ENCODE measurements at places on chromosomes 7 and 10.

GRCh38 chr7:156892081-156892800 lies 742 bp downstream of the LMBR1 start:
- peak; percentile 20 for DNase-seq

DNA sequence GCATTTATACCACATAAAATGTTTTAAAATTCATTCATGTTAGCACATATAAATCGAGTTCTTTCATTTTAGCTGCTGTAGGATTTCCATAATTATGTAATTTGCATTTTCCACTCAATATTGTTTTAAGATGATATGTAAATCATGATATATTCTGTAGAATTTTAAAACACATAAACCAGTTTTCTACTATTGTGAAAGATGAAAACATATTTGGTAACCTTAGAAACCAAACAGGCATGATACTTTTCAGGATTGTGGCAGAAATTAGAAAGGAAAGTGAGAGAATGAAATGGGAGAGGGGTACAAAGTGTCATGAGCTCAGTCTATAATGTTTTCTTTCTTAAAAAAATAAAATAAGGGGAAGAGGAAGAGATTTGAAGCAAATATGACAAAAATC lies 269.3 kb downstream of the PPP1R3A start:
- no peak for DNase-seq

DNA sequence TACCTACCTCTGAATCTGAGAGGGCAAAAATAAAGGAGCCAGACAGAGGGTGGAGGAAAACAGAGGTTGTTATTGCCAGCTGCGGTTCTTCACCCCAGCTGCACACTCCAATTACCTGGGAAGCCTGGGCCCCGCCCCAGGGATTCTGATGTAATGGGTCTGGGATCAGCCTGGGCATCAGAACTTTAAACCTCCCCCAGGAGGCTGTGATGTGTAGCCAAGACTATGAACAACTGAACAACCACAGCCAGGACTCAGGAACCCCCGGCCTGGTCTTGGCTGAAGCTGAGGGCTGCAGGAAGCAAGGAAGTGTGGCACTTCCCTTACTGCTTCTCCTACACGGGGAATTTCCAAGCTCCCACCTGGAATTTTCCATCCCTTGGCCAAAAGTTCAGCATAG lies 89.3 kb downstream of the HIP1 start:
- no peak for DNase-seq

GRCh38 chr10:18551473-18551872 lies 99.9 kb downstream of the NSUN6 start:
- no peak for DNase-seq

DNA sequence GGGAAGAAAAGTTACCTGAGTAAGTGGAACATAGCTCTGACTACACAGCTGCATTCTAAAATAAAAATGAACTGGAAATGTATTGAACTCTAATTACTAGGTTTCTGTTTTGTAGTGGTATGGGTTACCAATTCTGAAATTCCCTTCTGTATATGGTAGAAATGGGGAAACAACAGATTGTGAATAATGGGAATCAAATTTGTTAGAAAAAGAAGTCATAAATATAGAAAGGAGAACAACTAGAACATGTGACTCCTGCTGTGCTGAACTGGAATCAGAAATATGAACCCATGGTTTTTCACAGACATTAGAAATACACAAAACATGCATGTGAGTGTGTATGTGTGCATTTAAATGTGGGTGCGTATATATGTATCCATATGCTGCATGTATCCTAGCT lies 27.0 kb downstream of the MCMBP start:
- no peak for DNase-seq

DNA sequence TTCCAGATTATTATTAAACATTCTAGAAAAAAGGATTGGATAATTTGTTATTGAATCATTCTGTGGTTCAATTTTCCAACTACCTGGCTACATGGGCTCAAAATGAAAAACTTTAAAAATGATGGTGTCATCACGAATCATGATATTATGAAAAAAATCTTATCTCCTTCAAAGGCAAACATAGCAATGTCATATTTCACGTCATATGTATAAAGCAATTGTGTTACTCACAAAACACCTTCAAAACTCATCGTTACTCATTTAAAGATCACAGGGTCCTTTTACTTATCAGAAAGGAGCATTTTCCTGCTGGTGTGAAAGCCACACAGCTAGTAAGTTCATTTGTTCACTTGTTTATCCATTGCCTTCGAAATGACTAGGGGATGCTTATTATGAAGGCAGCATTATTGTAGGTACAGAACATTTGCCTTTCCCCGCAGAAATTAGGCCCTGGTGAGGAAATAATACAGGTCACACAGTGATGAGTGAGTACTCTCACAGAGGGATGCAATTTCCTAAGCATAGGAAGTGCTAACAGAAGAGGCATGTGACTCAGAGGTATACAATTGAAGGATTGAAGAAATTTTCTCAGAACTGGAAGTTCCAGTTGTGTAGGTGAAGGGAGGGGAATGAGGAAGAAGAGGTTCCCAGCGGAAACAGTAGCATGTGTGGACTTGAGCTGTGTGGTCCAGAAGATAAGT lies 478.7 kb downstream of the INHBA start:
- peak; percentile 32 for DNase-seq

DNA sequence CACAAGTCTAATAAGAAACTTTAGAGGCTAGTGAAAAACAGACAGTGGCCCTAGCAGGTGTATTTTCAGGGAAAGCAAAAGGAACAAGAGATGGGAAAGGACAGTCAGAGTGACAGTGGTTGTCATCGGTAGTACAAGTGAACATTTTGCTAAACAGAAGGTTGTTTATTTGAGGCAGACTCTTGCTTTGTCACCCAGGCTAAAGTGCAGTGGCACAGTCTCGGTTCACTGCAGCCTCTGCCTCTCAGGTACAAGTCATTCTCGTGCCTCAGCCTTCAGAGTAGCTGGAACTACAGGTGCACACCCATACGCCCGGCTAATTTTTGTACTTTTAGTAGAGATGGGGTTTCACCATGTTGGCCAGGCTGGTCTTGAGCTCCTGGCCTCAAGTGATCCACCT lies 195.8 kb downstream of the RELN start:
- no peak for DNase-seq

DNA sequence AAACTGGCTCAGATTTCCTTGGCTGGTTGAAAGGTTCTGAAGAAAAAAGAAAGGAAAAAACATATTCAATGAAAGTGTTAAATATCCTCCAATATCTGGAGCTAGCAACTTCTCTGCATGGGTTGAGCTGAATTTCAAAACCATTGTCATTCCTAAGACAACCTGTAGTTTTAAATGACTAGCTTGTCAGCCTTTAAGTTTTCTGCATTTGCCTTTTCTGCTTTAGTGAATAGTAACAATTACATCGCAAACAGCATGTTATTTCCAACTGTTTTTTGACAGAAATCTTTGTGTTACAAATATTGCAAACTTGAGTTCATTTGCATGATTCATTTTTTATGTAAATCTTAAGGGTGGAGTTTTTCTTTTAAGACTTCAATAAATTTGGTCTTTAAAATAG lies 852.3 kb upstream of the CELF2 start:
- DNase-seq: no peak

DNA sequence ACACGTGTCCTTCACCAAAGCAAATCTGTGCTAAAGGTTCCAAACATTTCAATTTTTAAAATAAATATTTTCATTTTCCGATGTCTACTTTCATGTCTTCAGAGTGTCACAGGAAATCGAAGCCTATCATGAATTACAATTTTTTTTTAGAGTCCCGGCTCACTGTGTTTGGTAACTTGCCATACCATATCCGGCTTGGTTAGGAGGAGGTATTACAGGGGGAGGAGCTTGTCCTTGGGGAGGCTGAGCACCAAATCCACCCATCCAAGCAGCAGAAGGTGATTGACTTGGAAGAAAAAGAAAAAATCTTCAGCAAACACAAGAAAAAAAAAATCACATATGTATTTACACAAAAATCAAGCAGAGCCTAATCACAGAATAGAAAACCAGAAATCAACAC lies 21.3 kb downstream of the TIAL1 start:
- no peak for DNase-seq

DNA sequence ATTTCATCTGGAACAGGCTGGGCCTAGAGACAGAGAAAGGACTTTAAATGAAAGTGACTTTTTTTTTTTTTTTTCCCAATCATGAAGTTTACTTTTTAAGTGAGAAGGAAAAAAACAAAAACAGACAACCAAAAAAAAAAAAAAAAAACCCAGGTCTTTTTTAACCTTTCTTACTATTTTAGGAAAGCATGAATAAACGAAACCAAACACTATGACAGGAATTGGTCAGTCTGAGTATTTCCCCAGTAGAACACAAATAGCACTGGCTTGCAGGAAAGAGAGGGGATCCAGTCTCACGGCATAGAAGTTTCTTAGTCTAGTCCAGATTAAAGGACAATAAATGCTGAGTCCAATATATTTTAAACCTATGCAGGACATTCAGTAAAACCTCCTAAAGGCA lies 180.5 kb upstream of the CCDC6 start:
- no peak for DNase-seq

- DNase-seq: peak; percentile 61
Observed at GRCh38 chr10:87546971-87547413, 42.3 kb downstream of the MINPP1 start.

DNA sequence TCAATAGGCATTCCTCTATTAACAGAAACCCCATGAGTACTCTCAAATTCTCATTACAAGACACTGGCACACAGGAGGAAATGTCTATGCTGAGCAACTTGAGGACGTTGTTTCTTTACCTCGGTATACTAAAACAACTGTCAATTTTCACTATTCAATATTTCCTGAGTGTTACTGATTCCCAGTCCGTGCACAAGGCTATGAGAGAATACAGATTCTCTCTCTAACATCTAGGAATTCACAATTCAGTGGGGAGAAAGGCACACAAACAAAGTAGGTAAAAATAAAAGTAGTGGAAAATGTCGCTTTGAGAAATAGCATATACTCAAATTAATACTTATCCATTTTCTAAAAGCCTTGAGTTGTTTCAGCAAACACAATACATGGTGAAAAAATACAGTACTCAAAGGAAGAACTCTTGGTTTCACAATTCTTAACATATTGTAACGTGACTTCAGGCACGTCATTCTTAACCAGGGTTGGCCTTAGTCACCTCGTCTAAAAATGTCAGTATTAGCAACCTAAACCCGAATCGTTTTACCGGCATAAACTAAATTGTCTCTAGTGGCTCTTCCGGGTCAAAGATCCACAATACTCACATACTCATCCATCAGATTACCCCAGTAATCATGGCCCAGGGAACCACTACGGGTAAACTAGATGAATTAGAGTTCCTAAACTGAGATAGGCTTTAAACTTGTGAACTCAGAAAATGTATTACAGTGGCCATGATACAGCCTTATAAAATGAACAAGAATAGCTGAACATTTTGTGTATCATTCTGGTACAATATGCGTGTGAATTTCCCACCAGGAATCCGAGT lies 1.5 kb downstream of the IPMK start:
- DNase-seq: peak; percentile 90

GRCh38 chr10:85570871-85571270 lies 795.7 kb downstream of the GRID1 start:
- DNase-seq: no peak

GRCh38 chr7:66576646-66577045 lies 52.0 kb upstream of the KCTD7 start:
- no peak for DNase-seq

DNA sequence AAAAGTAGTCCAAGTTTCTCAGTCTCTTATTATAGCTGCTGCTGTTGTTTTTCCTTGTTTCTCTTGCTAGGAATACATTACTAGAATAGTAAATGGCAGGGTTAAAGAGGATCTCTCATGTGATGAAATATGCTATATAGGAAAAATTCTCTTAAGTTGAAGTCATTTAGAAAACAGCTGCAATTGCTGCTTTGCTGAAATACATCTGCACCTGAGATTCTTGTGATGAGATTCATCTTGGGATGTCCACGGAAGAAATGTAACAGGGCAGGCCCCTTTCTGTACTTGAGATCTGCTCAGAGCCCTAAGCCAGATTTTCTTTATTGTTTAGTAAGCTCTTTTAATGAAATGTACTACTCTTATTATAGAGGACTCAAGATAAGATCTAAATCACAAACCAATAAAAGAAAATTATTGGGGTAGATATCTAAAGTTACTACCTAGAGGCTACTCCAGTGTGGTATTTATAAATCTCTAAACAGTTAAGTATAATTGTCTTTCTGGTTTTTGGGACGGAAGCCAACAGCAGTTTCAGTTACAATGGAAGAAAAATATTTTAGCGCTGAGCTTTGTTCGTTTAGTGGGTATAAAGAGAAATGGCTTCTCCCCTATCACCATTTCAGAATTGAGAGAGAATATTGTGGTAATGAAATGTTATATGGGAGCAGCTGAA lies 701.5 kb downstream of the KCNMA1 start:
- no peak for DNase-seq

GRCh38 chr10:118209215-118209614 lies 132.9 kb downstream of the FAM204A start:
- DNase-seq: no peak

- DNase-seq: no peak
Observed at GRCh38 chr10:123287594-123288247, 133.5 kb downstream of the BUB3 start.

DNA sequence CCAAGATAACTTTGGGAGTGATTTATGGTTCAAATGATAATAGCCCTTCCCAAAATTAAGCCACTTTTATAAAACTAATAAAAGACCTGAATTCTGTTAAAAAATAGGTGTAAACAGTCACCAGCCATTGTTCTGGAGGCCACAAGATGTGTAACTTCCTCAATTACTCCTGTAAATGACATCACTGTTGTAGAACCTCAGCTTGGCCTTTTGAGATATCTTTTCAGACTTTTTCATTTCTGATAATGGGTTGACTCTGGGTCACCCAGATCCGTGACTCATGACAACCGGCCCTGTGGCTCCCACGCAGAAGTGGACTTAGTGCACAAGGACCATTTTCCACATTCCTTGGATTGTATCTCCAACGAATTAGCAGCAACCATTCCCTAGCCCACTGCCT lies 106.6 kb downstream of the DKK1 start:
- no peak for DNase-seq

DNA sequence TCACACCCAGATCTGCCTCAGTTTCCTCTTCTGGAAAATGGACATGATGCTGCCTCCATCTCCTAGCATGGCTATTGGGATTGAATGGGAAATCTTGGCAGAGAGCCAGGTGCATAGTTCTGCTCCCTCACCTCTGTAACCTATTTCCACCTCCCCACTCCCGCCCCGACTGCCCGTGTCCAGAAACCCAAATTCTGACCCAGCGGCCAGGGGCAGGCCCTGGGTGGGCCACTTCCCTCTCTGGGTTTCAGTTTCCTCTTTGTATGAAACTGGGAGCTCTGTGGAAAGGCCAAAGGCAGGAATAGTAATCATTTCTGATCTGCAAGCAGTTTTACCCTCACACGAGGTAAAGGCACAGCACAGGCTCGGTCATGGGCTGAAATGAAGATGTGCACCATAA lies 74.1 kb upstream of the DUSP5 start:
- DNase-seq: no peak

GRCh38 chr7:105880571-105881330 lies 4.4 kb upstream of the ATXN7L1 start:
- no peak for DNase-seq

GRCh38 chr10:114329634-114330365 lies 74.5 kb downstream of the AFAP1L2 start:
- no peak for DNase-seq

DNA sequence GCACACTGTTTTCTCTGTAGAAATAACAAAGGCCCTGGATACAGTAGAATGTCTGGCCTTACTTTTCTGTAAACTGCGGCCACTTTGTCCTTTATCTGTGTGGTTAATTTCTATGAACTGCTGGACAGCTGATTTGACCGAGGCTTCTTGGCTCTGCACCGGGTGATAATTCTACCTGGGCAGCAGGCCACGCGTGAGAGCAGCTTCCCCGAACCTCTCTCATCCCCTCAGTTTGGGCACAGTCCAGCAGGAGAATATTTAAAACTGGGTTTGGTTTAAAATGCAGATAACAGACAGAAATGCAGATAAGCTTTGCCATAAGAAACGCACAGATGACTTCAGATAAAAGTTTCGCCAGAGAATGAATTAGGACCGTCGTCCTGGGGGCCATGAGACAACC lies 81.0 kb downstream of the CELF2 start:
- no peak for DNase-seq
